ENCODE measurements at places on chromosomes 7 and 10.

DNA sequence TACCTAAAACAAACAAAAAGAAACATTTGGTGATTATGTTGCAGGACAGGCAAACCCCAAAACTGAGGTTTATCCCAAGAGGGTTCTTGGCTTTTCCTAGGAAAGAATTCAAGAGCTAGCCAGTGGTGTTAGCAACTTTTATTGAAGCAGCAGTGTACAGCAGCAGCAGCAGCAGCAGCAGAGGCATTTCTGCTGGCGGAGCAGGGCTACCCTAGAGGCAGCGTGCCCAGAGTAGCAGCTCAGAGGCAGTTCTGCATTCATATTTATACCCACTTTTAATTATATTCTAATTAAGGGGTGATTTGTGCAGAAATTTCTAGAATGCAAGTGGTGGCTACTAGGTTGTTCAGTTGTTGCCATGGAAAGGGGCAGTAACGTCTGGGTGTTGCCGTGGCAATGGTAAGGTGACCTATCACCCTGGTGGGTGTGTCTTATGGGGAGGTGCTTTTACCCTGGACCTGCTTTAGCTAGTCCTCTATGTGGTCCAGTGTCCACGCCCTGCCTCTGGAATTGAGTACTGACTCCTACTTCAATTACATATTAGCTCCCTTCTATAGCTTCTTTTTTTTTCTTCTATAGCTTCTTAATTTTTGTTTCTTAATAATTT, 53.9 kb downstream of the VCL start:
- no peak for DNase-seq

GRCh38 chr7:140222814-140223213, 46.0 kb upstream of the KDM7A start:
- no peak for DNase-seq

- DNase-seq: peak; percentile 91
Observed at GRCh38 chr10:4498711-4499251, 327.2 kb upstream of the AKR1E2 start.

DNA sequence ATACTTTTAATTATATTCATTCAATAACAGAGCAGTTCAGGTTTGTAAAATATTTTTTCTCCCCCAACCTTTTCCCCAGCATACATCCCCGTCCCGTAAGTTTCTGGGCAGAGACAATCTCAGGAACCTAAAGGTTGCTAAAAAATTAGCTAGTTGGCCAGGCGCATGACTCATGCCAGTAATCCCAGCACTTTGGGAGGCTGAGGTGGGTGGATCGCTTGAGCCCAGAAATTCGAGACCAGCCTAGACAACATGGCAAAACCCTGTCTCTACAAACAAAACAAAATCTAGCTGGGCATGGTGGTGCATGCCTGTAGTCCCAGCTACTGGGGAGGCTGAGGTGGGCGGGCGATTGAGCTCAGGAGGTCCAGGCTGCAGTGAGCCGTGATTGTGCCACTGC, 40.2 kb downstream of the TCF7L2 start:
- no peak for DNase-seq

- no peak for DNase-seq
Observed at GRCh38 chr7:50146692-50147091, 53.6 kb upstream of the ZPBP start.

DNA sequence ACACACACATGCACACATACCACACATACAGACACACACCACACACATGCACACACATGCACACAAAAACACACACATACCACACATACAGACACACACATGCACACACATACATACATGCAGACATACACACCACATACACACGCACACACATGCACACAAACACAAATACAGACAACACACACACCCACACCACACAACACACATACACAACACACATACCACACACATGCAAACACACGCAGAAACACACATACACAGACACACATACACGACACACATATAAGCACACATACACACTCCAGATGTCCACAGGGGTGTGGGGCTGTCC, 60.1 kb upstream of the PPP2R2D start:
- DNase-seq: no peak

GRCh38 chr7:138248609-138249008, 172.3 kb downstream of the AKR1D1 start:
- no peak for DNase-seq

- DNase-seq: no peak
Observed at GRCh38 chr10:106557053-106557452, 607.5 kb downstream of the SORCS1 start.

DNA sequence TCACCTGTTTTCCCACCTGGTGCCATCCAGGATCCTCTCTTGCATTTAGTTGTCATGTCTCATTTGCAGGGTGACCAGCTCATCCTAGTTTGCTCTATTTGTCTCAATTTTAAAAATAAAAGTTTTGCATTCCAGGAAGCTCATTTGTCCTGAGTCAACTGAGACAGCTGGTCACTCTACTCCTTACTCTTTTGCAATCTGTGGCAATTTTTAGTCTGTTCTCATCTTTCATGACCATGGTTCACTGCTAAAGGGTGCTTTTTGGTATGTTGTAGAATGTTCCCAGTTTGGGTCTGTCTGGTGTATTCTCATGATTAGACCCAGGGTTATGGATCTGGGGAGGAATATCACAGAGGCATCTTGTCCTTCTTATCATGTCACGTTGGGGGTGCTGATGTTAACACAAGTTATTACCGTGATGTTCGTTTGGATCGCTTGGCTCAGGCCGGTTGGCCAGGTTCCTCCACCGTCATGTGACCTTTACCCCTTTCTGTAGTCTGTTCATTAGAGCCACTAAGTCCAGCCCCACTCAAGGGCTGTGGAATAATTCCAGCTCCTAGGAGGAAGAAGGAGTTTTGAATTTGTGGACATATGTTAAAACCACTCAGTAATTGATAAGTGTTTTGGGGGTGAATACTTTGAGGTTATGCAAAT, 103.3 kb upstream of the IGFBP3 start:
- no peak for DNase-seq

DNA sequence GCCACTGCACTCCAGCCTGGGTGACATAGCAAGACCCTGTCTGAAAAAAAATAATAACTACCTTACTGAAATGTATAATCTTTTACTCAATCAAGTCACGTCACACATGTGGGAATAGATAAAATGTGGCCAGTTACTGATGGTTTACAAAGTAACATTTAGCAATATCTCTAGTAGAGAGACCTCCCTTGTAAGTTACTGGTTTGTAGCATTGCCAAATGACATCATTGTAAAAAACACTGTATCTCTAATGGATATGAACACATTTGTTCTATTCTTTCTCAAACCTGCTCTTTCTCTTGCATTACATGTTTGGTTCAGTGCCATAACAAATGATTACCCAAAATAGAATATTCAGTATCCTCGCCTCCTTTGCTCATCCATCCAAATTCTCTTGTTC, 18.8 kb downstream of the TET1 start:
- no peak for DNase-seq

GRCh38 chr7:29798422-29798821, 7.9 kb upstream of the WIPF3 start:
- no peak for DNase-seq

GRCh38 chr10:110802551-110803238, 69.0 kb upstream of the PDCD4 start:
- no peak for DNase-seq
